ENCODE measurements at places on chromosomes 4 and X.

GRCh38 chr4:13344216-13344615 is 139.9 kb downstream of the RAB28 start:
- no peak for DNase-seq

DNA sequence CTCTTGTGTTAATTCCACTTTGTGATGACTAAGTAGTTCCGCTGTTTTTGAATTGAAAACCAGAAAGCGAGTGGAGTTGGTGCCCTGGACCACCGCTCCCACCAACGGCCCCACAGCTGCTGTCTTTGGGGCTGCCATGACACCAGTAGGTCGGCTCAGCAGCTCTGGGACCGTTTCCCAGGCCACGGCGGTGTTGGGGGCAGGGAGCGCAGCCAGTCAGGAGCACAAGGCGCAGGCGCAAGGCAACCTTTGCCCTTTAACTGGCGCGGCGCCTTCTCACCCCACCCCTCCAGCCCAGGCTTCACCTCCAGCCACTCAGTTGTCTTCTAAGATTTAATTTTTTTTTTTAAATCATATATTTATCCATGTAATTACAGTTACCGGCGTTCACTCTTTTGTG is at the start of gene GK2:
TSS of gene GK2 (minus strand) at position 166 of the 400 bp plus-strand sequence. CDS start at position 138, 28 bp downstream.
- DNase-seq = no peak

GRCh38 chrX:48934581-48935300 is 15.9 kb upstream of the PIM2 start:
- no peak for DNase-seq

DNA sequence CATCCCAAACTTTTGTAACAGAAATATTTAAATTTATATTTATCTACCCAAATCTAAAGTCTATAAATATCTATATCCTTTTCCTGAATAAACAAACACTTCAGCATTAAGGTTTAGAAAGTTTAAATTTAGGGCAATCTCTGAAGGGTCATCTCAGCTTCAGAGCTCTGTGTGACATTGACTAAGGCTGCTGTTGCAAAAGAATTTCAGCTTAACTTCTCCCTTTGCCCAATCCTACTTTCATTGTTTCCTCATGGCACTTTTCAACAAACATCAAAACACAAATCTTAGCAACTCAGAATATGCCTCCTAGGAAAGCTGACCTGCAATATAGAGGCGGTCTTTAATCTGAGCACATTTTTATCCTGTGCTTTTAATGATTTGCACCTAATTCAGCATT is 79.7 kb upstream of the BANK1 start:
- no peak for DNase-seq

GRCh38 chr4:182812916-182813315 is 104.3 kb downstream of the DCTD start:
- no peak for DNase-seq

GRCh38 chr4:13413729-13414437 is 70.3 kb downstream of the RAB28 start:
- no peak for DNase-seq

DNA sequence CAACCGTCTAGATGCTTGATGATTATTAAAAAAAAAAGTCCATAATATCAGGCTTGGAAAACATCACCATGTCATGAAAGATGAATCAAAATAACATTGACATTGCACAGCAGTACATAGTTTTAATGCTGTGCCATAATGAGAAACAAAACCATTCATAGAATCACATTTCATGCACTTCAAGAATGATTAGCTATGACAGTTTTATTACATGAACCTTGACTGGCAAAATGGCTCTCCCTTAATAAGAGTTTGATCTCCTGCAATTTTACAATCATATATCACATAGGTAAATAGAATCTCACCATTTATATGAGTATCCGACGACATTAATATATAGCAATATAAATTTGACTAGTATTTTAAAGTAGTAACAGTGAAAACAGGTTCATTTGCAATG is 49.8 kb downstream of the TECRL start:
- no peak for DNase-seq

- no peak for DNase-seq
Observed at GRCh38 chr4:3313139-3313538, 20.3 kb downstream of the RGS12 start.

DNA sequence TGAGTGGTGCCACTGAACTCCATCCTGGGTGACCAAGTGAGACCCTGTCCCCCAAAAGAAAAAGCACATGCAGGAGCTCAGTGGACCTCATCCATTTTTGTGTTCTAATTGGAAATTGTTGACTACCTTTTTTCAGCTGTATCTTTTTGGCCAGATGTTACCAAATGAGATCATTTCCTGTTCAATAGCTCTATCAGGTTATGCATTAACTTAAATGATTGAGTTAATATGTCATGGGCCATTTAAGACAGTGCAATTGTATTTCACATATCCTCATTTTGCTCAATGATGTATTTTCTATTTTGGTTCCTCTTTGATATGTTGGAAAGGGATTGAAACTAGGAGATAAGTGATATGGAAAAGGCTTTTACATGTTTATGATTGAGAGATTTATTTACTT is 26.2 kb upstream of the RHOH start:
- DNase-seq = no peak

DNA sequence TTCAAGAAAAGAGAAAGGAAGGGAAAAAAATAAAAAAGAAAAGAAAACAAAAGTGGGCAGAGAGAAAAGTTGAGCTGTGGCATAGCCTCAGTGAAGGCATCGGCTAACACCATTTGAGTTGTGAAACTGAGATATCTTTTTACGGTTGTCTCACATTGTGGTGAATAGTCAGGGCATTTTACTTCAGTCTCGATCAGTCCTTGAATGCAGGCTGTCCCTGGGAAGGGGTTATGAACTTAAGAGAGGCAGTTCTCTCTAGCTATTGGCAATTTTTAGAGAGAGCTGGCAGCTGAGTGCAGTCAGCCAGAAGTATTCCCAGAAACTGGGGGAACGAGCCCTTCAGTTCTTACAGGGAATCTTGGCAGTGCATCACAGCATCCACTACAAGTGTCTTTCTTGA is 93.5 kb upstream of the SLC6A14 start:
- DNase-seq = no peak

DNA sequence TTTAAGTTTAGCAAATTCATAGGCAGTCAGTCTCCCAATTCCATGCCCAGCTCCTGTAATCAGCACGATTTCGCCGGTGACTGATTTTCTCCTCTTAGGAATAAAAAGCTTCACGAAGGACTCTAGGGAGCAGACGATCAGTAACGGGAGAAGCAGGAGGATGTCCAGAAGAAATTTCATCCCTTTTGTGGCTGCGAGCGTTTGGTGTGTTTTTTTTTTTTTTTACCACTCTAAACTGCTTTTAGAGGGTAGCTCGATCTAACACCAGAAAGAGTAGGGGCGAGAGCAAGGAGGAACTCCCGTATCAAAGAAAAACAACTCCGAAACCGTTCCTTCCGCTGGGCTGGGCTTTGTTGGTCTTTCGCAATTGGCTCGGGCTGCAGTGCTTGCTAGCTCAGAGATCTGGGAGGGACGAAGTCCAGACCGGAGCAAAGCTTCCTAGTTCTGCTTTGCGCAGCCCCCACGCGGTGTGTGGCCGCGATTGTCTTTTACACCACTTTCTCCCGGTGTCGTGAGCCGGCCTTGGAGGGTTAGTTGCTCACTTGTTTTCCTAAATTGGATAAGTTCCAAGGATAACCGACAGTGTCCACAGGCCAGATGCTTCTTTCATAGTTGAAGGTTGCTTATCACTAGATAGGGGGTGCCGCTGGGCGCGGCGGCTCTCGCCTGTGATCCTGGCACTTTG is at the start of gene HSD17B11:
TSS of gene HSD17B11 (minus strand) at position 298 of the 685 bp plus-strand sequence. CDS start at position 180, 118 bp downstream.
- DNase-seq = peak; percentile 94

DNA sequence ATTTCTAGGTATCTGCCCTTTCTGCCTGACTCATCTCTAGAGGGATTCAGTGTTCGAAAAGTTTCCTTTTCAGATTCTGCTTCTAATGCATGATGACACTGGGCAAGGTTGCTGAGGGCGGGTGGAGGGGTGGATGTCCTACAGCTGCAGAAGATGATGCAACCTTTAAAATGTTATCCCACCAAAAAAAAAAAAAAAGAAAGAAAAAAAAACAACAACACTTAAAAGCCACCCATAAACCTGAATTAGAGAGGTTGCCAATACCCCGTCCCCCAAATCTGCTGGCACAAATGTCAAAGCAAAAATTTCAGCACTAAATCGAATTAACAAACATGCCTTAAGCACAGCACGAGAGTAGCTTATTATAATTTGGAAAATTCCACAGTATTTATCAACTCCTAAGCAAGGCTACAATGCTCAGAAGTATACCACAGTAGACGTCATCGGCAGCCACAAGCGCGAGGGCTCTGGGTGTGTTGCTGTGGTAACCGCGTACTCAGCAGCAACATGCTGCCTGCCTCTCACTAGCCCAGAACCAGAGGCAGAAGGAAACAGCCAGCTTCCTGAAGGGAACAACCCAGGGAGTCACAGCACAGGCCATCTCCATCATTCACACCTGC is 167.5 kb upstream of the MAP3K15 start:
- DNase-seq = no peak
